Activated CD8-positive, alpha-beta memory T cell treated with anti-CD3 and anti-CD28 coated beads for 4 hours (primary cell): ENCODE measurements at places on chromosomes 6 and 20.

DNA sequence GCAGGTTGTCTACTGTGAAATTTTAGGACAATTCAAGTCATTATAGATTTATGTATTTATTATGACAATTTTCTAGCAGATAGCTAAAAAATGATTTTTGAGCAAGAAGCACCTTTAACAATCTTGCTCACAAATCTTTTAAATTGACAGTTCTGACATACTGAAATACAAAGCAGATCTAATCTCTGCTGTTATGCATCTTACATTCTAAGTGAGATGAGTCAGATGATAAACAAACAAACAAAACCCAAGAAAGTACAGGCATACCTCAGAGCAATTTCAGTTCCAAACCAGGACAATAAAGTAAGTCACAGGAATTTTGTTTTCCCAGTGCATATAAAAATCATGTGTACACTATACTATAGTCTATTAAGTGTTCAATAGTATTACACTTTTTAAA, 430.7 kb upstream of the PTCHD4 start:
- DNase-seq: no peak

- DNase-seq: no peak
Measured at GRCh38 chr20:10402938-10403608, 30.9 kb downstream of the MKKS start.

DNA sequence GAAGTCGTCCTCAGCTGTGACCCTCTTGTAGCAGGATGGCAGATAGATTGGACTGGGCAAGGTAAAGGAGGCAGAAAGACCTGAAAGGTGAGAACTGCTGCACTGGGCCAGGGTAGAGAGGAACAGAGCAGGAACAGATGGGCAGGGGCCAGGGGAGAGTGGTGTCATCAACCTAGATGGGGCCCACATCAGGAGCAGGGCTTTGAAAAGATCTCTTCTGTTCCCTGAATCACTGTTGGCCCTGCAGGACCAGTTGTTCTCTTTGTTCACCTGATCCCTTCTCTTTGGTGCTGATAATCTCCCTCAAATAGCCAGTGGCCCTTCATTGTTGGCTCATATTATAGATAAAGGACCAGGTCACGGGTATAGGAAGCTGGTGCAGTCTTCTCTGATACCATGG, 59.9 kb downstream of the DTD1 start:
- DNase-seq: no peak

DNA sequence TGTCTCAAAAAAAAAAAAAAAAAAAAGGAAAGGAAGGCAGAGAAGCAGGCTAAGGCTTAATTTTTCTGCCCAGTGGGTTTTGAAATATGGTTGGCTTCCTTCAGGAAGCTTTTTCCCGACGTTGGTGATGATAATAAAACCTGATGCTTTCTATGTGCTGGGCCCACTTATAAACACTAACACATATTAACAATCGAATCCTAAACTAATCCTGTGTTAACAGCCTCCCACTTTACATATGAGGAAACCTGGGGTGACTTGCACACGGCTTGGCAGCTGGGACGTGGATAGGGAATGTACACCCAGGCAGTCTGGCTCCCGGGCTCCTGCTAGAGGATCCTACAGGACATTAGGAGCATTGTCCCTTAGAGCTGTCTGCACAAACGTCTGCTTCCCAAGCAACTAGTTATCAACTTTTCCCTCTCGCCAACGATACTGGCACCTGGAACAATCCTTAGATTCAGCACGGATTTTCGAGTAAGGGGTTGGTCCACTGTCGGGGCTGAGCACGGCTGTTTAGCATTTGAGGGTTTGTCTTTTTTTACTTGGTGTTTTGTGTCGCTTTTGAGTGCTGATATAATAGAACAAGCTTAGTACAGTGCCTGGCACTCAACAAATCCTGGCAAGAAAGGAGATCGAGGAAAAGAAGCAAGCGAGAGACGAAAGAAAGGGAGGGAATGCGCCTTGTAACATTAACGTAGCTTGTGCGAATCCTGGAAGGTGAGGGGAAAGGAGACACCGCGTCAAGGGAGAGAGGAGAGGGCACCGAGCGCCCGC, 622 bp upstream of the KIZ start:
- no peak for DNase-seq

GRCh38 chr6:39053854-39054576, 5.4 kb downstream of the GLP1R start:
- DNase-seq: no peak

DNA sequence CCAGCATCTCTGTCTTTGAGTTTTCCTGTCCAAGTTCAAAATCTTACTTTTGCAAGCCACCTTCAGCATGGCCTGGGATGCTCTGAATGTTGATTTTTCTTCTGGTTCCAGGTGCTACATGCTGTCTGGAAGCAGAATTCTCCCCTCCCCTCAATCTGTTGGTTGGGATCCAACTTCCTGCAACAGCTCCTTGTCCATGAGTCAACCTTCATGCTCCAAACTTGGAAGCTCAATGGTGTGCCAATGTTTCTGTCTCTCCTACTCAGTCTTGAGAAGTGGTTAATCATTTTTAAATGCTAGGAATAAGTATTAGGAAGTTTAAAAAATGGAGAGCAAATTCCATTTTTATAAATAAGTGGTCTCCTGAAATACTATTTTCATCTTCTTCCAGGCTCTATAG, 33.2 kb upstream of the PLEKHG1 start:
- no peak for DNase-seq

GRCh38 chr6:98828941-98829411, 5.4 kb upstream of the POU3F2 start:
- DNase-seq: no peak

- DNase-seq: no peak
Measured at GRCh38 chr6:89887452-89888137, 6.7 kb upstream of the GJA10 start.

DNA sequence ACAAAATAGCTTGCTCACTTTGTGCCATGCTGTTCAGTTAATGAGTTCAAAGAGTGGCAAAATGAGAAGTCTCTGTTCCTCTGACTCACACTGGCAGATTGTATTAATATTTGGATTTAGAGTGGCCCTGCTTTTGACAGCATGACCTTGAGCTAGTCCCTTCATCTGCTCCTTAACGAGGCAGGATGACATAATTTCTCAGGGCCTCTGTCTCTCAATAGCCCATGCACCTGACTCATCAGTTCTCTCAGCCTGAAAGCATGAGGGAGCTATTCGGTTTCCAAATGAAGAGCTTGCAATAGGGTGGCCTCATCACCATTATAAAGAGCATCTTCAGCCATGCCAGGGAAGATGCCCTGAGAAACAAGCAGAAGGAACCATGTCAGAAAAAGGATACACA, 38.2 kb downstream of the CAP2 start:
- no peak for DNase-seq

- DNase-seq: no peak
Measured at GRCh38 chr6:144378437-144378836, 93.3 kb downstream of the UTRN start.

DNA sequence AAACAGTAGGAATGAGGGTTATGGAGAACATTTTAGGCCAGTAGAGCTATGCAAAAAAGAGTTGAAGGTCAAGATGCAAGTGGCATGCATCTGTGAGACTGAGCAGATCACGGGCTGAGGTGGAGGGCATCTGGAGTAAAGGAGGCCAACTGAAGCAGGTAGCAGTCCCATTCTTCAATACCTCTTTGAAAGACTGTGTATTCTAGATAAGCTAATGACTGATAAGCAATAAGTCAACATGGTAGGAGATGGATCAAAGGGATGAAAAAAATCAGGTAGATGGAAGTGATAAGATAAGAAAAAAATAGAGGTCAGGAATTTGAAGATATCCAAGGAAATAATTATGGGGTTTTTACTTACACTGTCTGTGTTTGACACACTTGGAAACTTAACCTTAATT, 55.6 kb downstream of the ARMC2 start:
- no peak for DNase-seq

DNA sequence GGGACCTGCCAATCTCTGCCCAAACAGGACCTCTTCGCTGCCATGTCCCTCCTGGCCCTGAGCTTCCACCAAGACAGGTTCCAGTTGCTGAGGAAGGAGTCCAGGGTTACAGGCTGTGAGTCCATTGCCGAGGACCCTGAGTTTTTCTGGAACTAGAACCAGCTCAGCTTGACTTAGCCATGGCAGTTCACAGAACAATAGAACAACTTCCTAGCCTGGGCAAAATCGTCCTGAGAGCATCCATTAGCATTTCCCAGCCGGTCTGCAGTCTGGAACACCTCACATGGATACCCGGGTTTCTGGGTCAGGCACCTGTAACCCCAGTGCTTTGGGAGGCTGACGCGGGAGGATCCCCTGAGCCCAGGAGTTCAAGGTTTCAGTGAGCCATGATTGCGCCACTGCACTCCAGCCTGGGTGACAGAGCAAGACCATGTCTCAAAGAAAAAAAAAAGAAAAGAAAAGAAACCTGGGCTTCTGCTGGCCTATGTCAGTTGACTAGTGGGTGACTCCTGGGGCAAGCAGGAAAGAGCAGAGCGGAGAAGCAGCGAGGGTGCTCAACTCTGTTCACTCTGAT, 90.3 kb downstream of the TCP11 start:
- no peak for DNase-seq

DNA sequence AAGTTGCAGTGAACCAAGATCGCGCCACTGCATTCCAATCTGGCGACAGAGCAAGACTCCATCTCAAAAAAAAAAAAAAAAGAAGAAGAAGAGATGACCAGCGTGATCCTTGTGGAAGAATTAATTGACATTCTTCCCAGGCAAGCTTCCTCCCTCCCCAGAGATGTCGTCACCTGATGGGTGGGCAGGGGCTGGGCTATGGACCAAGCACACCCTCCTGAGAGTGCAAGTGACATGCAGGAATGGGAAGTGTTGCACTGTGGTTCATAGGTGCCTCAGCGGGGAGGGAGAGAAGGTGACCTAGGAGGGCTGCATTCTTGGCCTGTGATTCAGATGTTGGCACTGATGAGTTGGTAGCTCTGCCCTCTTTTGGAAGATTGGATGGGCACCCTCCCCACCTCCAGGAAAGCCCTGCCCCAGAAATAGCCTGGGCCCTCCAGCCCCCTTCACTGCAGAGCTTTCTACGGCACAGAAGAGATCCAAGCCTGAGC, 37.8 kb downstream of the TAF8 start:
- no peak for DNase-seq

DNA sequence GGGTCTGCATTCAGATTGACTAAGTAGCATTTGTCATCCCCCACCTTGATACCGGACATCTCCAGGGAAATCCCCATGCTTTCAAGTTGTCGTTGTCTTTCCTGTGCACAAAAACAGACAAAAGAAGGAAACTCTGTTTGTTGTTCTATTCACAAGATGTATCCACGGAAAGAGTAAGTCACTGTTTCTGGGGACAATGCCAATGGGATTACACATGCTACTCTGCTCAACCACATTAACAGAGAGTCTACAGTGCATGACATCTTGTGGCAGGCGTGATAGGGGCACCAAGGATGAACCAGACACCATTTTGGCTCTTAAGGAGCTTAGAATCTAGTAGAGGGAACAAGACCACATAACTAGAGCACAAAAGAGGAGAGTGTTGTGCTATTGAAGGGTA, 124.4 kb upstream of the NUP153 start:
- DNase-seq: no peak

GRCh38 chr6:95143408-95144180, 433.7 kb upstream of the MANEA start:
- no peak for DNase-seq

DNA sequence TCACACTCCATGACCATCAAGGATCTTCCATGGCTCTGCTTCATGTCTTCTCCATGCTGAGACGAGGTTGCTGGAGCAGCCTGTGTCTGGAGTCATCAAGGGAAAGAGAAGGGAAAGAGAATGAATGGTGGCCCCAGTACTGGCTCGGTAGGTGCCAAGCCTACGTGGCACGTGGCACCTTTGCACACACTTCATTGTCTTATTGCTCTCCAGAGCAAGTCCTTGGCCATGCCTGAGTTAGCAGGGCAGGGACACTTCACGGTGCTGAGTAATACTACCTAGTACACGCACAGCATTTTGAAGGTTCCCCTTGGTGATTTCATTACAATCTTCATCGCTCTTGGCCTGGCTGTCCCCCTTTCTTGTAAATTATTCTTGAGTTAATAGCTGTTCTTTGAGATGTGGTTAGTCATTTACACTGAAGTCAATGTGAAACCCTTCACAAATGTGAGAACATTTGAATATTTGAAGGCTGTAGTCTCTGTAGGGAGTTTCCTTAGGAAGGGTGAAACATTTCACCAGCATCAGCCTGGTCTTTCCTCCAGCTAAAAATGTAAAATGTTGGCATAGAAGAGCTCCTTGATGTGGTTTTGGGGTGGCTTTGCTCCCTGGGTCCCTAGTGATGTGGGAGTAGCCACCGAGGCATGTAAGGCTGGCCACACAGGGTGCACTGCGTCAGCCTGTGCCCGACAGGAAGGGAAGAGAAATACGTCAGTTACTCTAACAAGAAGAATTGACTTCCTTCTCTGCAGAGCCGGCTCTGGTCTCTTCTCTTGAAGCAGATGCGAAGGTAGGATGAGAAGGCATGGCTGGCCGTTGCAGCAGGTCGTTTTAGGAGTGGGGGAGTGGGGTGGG, at the start of gene SYTL3:
Gene SYTL3, plus strand, starts transcription at position 766 of the 855 bp plus-strand sequence. CDS start 13,215 bp downstream, outside the sequence.
- DNase-seq: peak; percentile 36

GRCh38 chr6:119454714-119455113, 105.2 kb upstream of the MAN1A1 start:
- no peak for DNase-seq

- DNase-seq: no peak
Measured at GRCh38 chr6:152750694-152751093, at the start of gene VIP. VIP (plus strand) TSS chr6:152750797; CDS start chr6:152752178, 1,381 bp downstream.

- DNase-seq: no peak
Measured at GRCh38 chr6:372336-372911, 19.1 kb upstream of the IRF4 start.

- no peak for DNase-seq
Measured at GRCh38 chr6:516213-516612, 124.7 kb downstream of the IRF4 start.

DNA sequence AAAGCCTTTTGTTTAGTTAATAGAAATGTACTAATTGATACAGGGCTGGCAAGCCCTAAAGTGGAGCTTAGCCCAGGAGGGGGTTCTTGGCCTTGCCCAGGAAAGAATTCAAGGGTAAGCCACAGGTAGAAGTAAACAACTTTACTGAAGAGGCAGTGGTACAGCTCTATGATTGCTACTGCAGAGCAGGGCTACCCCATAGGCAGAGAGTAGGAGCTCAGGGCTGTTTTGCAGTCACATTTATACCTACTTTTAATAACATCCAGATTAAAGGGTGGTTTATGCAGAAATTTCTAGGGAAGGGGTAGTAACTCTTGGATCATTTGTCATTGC, 680.4 kb upstream of the GJE1 start:
- DNase-seq: no peak

DNA sequence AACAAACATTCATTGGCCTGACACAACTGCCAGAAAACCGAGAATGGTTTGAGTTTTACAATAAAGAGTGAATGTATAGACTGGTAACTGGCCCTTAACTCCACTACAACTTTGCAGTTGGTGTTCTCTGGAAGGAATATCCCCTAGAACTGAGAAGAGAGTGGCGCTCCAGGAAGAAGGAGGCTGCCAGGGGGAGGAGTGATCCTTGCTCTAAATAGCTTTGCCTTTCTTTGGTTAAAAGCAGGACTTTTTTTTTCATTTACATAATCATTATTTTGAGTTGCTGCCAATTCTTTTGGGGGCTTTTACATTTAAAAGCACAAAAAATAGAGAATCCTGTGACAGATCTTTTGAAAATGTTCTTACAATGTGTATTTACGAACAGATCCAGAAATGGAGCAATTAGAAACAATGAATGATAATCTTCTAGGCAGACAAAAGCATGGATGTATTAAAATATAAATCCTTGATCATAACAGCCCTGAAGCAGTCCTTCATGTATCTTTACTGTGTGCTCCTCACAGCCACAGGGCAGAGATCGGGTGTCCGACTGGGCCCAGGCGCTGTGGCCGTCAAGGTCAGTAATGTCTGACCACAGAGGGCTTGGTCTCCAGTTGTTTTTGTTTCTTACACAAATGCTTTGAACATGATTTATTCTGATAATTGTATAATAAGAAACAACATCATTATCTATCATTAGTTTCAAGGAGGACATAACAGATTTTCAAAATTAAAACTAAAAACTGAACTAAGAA, 612.2 kb downstream of the HDGFL1 start:
- no peak for DNase-seq
